ENCODE measurements at places on chromosomes 5 and 9. TPM values are rescaled to one million over a fixed set of nuclear protein-coding genes. Genes with fewer than 3 reads are reported as not detected.

- no peak for DNase-seq
Measured at GRCh38 chr9:137828527-137829259, 48.9 kb upstream of the CACNA1B start.

- no peak for DNase-seq
Measured at GRCh38 chr5:98776066-98776705, 2.7 kb downstream of the RGMB start.

DNA sequence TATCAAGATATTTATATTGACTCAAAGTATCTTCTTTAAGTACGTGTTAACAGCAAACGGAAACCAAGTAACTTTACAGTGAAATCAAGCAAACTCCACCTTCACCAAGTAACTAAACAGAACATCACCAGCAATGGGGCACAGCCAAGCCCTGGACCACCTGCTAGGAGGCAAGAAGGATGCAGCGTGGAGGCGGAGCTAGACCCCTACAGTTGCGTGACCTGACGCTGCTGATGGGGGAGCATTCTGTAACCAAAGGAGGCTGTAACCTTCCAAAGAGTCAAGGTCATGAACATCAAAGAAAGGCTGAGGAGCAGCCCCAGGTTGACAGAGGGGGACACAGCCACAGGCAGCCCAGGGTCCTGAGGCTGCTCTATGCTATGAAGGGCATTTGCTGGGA is 6.1 kb downstream of the VAV2 start:
- no peak for DNase-seq

GRCh38 chr5:5800801-5801761 is 378.6 kb downstream of the ICE1 start:
- DNase-seq: no peak

DNA sequence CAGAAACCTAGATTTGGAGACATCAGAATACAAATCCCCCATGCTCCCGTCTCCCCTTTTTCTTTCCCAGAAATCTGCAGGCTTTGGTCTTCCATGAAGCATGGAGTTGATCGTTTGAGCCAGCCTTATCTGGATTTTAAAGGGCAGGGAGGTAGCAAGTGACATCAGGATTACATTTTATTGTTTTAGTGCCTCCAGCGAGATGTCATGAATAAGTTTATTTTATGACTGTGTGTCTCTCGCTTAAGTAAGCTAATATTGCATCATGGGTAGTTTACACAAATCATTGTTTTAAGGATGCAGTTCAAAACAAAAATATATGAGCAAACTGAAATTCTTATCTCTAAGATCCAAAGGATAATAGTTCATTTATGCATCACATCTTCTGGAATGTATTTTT is 50.7 kb upstream of the TNFSF8 start:
- no peak for DNase-seq

GPX3 gene
- not detected for total RNA-seq

- no peak for DNase-seq
Measured at GRCh38 chr9:92518199-92518598, 17.6 kb downstream of the ECM2 start.

DCAF12 gene
- total RNA-seq: 24.0 TPM

FAM151B gene
- total RNA-seq: 0.26 TPM

- DNase-seq: peak; percentile 6
Measured at GRCh38 chr5:73160239-73160671, 12.7 kb upstream of the TMEM174 start.

DMRTA1 gene
- total RNA-seq: not detected

DNA sequence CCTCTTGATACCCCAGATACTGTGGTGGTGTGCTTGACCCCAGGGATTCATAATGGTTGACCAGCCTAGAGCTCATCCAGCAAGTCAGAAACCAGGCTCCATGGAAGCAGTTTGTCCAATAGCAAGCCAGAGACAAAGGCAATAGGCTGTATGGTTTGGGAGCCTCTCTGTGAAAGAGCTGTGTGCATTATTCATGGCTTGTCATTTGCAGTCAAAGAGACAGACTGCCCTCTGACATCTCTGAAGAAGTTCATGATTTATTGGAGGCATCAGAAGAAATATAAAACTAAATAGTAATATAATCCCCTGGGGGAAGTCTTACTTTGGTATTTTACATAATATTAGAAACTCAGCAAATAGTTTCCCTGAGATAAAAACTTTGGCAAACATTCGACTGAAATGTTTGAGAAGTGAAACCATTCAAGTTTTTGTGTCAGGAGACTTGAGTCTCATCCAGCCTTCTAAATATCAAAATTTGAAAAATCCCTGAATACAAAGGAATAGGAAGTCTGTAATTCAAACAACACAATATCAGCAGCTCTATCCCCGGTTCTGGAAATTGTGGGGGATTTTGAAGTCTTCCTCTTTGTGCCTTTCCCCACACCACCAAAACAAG is 250.3 kb downstream of the ZSWIM6 start:
- DNase-seq: no peak

DNA sequence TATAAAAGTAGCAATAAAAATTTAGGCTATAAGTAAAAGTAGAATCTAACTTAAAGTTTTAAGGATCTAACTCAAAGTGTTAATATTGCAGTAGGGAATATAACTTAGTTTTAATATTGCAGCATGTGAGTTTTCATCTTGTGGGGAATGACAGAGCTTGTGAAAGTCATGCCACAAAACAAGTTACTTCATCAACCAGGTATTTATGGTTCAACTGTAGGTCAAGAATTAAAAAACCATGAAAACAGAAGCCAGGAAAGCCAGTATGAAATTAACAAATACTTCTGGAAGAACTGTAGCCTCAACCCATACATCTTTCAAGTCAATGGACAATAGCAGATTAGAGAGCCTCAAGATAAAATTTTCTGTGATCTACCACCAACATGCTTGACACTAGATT is 19.0 kb downstream of the HMGCS1 start:
- no peak for DNase-seq
